Spleen (tissue), 13 donors: ENCODE measurements at places on chromosomes 5 and 9. TPM values are rescaled to one million over a fixed set of nuclear protein-coding genes. Genes with fewer than 3 reads are reported as not detected.

The FBP1 gene
- total RNA-seq, result 14.1 TPM

The RELL2 gene
- 9.5 TPM for total RNA-seq

The LCN1 gene
- not detected for total RNA-seq

The OR1J2 gene
- total RNA-seq, result not detected

The APBA1 gene
- total RNA-seq, result 15.1 TPM

The SLC6A18 gene
- total RNA-seq, result not detected

The PRLR gene
- 0.40 TPM for total RNA-seq

The TNC gene
- total RNA-seq, result 50.3 TPM

- H3K27me3 ChIP-seq, result no peaks in the 10 kb centered on the region
- DNase-seq, result peak; percentile 86
- peaks cover 7% of the 10 kb centered on the region for H3K4me1 ChIP-seq
- no peak overlapping the region for H3K27ac ChIP-seq
These were observed 13.9 kb downstream of the REXO4 start for GRCh38 chr9:133403766-133404453.

DNA sequence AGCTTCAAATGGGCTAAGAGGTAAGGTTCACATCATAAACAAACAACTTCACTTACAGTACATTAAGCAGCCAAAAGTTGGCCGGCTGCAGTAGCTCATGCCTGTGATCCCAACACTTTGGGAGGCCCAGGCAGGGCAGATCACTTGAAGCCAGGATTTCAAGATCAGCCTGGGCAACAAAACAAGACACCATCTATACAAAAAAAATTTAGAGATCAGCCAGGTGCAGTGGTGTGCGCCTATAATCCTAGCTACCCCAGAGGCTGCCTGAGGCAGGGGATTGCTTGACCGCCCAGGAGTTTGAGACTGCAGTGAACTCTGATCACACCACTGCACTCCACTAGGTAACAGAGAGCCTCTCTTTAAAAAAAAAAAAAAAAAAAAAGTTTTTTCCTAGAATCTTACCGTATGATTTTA, 16.9 kb downstream of the UBTD2 start:
- H3K27ac ChIP-seq, result no peak overlapping the region
- no peak for DNase-seq
- no peaks in the 10 kb centered on the region for H3K27me3 ChIP-seq
- no peaks in the 10 kb centered on the region for H3K36me3 ChIP-seq

DNA sequence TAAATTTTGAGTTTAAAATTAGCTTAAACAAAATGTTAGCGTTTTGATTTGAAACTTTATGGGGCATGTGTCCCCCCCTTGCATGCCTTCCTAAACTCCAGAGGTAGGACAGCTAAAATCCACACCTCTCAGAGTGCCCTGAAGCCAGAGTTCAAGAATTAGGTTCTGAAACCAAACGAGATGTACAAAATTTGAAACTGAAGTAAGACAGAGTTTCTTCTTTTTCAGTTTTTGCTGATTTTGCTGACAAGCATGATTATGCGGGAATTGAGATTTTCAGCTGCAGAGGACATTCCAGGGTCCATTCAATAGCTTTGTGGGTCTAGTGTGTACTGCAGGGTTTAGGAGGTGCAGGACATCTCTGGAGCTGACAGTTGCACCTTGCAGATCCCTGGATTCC, 17.1 kb upstream of the LOX start:
- no peaks in the 10 kb centered on the region for H3K4me1 ChIP-seq
- H3K27ac ChIP-seq, result no peak overlapping the region
- no peaks in the 10 kb centered on the region for H3K36me3 ChIP-seq
- H3K27me3 ChIP-seq, result no peaks in the 10 kb centered on the region
- no peak overlapping the region for H3K4me3 ChIP-seq

DNA sequence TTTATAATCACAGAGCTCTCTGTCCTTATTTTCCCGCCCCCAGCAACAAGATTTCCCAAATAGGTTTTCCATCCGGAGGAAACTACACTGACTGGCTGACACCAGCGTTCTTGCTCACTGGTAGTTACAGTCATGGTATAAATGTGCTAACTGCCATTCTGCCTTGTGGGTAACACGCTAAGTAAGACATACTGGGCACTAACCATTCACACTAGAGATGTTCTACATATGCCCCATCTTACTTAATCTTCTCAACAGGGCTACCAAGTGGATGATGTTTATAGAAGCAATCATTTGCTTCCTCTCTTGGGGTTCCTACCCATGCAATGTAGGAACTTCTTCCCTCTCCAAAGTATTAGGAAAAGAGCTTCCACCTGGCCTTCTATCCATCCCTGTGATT, 111.5 kb downstream of the SUSD1 start:
- H3K27me3 ChIP-seq, result no peaks in the 10 kb centered on the region
- H3K4me3 ChIP-seq, result no peak overlapping the region
- peak overlapping the region; percentile 81 for H3K27ac ChIP-seq

GRCh38 chr5:32426440-32427151, 17.9 kb downstream of the ZFR start:
- H3K27me3 ChIP-seq, result no peaks in the 10 kb centered on the region
- no peak for DNase-seq
- H3K4me1 ChIP-seq, result peaks cover 26% of the 10 kb centered on the region
- no peak overlapping the region for H3K27ac ChIP-seq
- H3K4me3 ChIP-seq, result no peak overlapping the region

DNA sequence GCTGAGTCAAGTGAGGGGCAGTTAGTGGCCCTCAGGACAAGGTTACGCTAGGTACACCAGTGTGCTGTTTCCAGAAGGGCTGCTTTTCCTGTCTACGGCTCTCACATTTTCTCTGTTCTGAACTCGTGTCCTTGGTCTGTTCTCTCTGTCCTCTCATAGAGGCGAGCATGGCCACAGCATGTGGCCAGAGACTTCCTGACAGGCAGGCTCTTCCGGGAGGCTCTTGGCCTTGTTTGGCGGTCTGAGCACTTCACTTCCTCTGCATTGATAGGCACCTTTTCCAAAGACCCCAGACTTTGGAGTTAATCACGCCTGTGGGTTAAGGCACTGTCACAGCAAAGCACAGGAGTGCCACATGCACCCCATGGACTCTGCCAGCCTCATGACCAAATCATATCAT, 1.2 kb downstream of the CKMT2 start:
- no peak for DNase-seq
- H3K27ac ChIP-seq, result peak overlapping the region; percentile 47
- no peaks in the 10 kb centered on the region for H3K27me3 ChIP-seq
- peaks cover 8% of the 10 kb centered on the region for H3K4me1 ChIP-seq
- no peaks in the 10 kb centered on the region for H3K36me3 ChIP-seq
- H3K4me3 ChIP-seq, result no peak overlapping the region

- DNase-seq, result no peak
- no peaks in the 10 kb centered on the region for H3K27me3 ChIP-seq
- H3K4me3 ChIP-seq, result no peak overlapping the region
- H3K36me3 ChIP-seq, result no peaks in the 10 kb centered on the region
- peaks cover 24% of the 10 kb centered on the region for H3K4me1 ChIP-seq
These were observed 97.7 kb downstream of the LHFPL2 start for GRCh38 chr5:78550891-78551290.
